ENCODE measurements at places on chromosomes 16 and 17.
A peak's percentile ranks its signal among the peaks of the same experiment; 100 is the strongest.

- no peak for DNase-seq
These were observed 97.6 kb upstream of the NOL11 start for GRCh38 chr17:67620088-67620487.

DNA sequence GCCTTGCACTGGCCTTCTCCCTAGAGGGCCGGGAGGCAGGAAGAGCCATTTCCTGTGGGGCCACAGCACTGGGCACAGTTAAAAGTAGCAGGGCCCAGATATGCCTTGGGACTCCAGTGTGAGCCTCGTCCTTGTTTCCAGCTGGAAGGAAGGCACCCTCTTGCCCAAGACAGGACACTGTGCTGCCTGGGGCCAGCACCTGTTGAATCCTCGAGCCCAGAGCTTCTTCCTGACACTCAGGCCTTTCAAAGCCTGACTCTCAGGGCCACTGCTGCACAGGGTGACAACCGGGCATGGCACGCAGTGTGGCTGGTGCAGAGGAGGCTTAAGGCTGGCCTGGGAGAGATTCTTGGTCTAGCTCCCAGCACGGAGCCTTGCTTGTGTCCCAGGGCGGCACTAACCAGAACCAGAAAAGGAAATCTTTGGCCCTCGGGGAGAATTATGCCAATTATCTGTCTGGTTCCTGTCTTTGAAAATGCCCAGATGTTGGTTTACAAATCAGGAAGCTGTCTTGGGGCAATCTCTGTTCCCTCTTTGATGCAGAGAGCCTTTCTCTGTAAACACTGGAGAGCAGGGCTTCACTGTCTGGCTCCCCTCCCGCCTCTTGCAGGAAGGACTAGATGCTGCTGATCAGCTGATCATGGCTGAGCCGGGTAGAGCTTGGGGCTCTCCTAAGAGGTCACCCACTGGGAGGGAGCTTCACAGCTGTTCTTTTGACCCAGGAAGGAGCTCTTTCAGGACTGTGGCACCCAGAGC is 11.1 kb downstream of the LDHD start:
- DNase-seq = no peak

DNA sequence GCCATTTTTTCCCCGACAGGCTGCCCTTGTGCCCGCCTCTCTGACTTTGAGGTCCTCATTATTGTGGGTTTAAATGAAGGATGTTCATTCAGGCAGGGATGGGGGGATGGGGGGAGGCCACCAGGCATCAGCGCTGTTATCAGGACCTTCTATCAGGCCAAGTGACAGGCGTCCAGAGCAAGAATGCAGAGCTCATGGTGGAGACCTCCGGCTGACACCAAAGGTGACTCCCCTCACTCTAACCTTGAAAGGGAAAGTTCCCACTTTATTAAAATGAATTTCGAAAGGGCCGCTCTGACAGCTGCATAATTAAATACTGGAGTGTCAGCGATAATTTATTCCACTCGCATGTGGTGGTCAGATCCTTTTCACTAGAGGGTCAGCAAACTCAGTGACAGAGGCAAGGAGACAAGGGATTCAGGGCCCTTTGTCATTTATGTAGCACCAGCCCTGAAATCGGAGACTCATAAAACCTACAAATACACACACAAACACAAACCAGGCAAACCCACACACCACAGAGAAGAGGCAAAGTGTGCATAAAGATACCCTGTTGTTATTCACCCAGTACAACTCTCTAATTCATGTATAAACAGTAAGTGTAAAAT is 436.0 kb downstream of the MAF start:
- DNase-seq = no peak

DNA sequence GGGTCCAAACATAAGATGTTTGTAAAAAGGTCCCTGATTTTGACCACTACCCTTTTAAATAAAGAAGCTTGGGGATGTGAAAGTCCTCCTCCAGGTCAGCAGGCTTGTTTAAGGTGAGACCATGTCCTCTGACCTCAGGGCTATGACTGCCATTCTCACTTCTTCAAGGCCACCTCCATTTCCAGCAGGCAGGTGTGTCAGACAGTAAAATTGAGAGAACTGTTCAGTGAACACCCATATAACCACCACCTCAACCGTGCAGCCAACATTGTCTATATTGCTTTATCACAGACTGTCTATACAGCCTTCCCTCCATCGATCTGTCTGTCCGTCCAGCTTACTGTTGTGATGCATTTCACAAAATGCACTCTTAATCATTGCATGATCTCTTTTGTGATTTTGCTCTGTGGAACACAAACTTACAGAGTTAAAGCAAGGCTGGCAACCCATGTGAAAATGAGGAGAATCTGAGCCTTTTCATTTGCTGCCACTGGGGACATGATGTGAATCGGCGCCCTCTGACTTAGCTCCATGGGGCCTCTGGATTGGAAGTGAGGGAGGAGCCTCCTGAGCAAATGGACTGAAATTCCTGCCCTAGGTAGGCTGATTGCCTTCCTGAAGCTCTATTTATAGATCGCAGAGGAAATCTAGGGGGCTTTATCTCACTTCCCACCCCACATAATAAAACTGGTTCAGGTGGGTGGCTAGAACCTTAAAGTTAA is 53.8 kb downstream of the ZNRF1 start:
- DNase-seq = no peak

DNA sequence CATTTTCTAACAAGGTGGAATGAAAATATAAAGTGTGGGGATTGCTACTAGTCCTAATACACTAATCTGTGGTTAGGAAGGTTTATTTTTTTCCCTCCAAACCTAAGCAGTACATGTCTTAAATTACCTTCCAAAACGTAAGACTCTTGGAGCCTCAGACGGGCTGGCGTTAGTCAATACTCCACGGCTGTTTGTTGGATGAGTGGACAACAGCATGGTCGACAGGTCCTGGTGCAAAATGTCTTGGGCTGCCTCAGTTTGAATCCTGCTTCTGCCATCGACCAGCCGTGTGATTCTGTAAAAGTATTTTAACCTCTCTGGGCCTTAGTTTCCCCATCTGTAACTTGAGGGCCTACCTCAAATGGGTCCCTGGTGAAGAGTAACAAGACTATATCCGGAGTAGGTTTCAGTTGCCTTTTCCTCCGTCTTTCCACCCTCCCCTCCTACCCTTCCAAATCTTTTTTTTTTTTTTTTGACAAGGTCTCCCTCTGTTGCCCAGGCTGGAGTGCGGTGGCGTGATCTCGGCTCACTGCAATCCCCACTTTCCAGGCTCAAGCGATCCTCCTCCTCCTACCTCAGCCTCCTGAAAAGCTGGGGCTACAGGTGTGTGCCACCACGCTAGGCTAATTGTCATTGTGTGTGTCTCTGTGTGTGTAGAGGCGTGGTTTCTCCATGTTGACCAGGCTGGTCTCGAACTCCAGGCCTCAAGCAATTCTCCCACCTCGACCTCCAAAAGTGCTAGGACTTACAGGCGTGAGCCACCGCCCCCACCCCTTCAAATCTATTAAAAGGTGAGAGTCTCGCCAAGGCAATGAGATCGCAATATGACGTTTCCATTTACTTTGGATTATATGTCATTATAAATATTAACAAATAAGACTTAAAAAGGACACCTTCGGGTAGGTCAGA is 5.8 kb downstream of the SCGB1C2 start:
- peak; percentile 42 for DNase-seq
